Right renal cortex interstitium (tissue), 3 donors: ENCODE measurements at places on chromosomes 2 and 18. TPM values are rescaled to one million over a fixed set of nuclear protein-coding genes. Genes with fewer than 3 reads are reported as not detected.

RUFY4 gene
- polyA plus RNA-seq = 0.24 TPM

ASAP2 gene
- polyA plus RNA-seq = 57.9 TPM

- DNase-seq = no peak
These were observed 100.9 kb upstream of the NEUROD1 start for GRCh38 chr2:181781078-181781786.

GRCh38 chr2:218895759-218896500, 15.3 kb downstream of the WNT10A start:
- DNase-seq = no peak

- DNase-seq = no peak
These were observed 20.4 kb upstream of the PDCL3 start for GRCh38 chr2:100542418-100542817.

DNA sequence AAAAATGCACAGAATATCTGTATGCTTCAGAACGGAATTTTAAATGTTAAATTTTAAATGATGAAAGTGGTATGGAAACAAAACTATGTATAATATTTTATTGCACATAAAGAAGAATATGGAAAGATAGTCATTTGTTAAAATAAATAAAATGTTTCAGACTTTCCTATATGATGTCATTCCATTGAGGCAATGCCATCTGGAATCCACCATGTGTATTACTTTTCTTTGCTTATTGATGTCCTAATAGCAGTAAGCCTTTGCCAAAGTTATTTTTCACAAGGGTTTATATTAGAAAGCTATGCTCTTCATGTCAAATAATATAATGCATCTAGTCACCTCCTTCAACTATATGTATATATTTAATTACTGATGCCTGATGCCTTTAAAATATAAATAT, 601.6 kb upstream of the PKDCC start:
- no peak for DNase-seq

DNA sequence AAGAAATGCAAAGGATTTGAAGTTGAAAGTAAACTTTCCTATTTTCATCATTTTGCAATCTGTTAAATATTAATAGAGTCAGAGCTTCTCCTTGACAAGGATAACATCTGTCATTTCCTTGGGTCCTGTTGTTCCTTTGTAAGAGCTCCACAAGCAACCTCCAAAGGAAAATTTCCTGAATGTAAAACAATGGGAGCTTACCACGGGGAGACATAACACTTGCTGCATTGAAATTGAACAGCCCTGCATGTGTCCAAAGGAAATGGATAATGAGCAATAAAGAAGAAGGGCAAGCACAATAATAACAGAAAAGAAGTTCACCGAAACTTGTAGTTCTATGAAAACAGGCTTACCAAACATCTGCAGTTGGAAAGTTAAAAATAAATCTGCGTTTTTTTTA, 42.0 kb upstream of the SCG2 start:
- DNase-seq = no peak
